ENCODE measurements at places on chromosomes 3 and 15. TPM values are rescaled to one million over a fixed set of nuclear protein-coding genes. Genes with fewer than 3 reads are reported as not detected.

The RASL12 gene
- total RNA-seq, result not detected

The MYLK gene
- total RNA-seq, result 238 TPM

The OR4F15 gene
- total RNA-seq, result not detected

The APOD gene
- not detected for total RNA-seq

The CLDN1 gene
- 10.4 TPM for total RNA-seq

The GRK7 gene
- 0.05 TPM for total RNA-seq

The DAZL gene
- total RNA-seq, result not detected

The TMC3 gene
- total RNA-seq, result not detected

The ZNF385D gene
- total RNA-seq, result not detected
